ENCODE measurements at places on chromosomes 2 and 18.

DNA sequence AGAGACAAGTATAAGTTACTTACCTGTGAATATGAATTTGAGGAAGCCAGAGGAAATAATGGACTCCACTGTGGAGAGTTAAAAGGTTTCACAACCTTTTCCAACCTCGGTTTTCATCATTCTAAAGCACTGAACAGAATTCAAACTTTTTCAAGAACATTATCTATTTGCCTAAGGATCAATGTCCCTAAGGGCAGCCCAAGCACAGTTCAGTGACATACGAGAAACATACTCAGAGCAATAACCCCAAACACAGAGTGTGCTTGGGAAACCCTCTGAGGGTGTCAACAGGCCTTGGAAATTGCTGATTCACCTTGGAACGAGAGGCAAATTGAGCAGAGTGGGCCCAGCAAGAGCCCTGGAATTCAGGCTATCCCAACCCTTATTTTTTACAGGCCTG, at the start of gene ABCB11:
Gene ABCB11, minus strand, starts transcription at position 123 of the 400 bp plus-strand sequence. CDS start 13,199 bp downstream, outside the sequence.
- DNase-seq: no peak

GRCh38 chr2:230877759-230878598, 13.2 kb downstream of the ITM2C start:
- DNase-seq: no peak

GRCh38 chr18:13700153-13700552, 26.2 kb downstream of the FAM210A start:
- DNase-seq: no peak

GRCh38 chr2:145741181-145741580, 1221.3 kb upstream of the ZEB2 start:
- no peak for DNase-seq

DNA sequence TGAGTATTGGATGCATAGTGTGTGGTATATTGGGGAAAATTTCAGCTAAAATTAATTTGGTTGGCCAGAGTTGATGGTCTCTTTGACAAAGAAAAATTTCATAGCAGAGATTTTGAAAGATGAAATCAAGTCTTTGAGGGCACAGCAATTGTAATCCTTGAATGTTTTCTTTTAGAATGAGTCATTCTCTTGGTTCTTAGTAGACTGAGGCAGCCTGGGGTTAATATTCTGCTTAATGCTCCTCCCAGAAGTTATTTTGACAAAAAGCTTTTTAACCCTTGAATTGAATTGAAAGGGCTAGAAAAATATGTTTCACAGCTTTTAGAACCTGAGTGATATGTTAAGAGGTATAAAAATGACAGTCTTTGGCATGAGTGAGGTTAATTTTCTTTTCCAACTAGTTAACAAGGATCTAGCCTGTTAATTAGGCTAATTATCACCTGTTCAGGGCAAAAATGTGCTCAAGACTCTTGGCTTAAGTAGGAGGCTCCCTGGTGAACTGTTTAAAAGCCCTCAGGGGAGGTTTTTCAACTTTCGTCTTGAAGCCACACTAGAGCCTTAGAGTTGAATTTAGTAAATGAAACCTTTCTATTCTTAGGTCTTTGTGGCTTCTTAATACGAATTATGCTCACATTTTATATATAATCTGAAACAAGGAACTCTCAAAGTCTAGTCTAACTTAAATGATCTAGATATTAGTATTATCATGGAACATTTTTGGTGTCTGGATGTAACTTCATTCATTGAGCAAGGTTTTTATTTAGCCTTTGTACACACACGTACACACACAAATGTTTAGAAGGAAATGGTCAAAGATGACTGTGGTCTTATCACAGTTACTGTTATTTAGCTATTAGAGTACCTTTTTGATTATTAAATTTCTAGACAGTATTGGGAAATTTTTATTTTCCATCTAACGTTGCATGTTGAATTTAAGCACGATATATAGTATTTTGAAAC, 272.5 kb downstream of the ZNF407 start:
- DNase-seq: no peak

DNA sequence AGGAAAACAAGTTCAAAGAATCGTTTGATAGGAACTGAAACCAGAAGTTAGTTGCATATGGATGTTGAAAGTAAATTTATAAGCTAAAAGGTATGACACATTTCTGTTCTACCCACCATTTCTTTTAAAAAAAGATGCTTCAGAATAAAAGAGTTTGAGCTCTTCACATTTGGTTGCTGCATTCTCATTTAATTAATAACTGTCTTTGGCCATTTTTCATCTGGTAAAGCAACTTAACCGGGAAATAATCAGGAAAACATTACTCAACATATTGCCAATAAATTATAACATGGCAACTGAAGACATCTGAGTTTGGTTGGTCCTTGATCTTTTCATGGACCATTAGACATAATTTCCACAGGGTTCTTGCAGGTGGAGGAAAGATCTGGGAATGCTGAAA, 180.2 kb upstream of the TWIST2 start:
- no peak for DNase-seq

GRCh38 chr18:22871809-22872525, 61.2 kb upstream of the RBBP8 start:
- no peak for DNase-seq

DNA sequence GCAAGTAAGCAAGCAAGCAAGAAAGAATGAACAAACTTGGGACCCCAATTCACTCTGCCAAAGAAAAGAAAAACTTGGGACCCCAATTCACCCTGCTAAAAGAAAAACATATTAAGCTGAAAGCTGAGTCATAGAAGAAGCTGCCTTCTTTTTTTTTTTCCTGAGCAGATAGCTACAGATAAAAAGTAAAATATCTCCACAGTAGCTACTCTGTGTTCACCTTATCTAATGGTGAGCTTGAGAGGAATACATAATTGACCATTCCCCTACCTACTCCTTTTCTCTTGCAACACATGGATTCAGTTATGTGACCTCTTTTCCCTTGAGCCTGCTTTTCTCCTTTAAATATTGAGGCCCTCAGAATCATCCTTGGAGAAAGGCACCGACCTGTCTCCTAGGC, 63.0 kb downstream of the MCFD2 start:
- DNase-seq: no peak
